Amniotic stem cell (primary cell): ENCODE measurements at places on chromosomes 12 and 14.
A peak's percentile ranks its signal among the peaks of the same experiment; 100 is the strongest.

- no peak for DNase-seq
These were observed 79.4 kb downstream of the FBXL14 start for GRCh38 chr12:1515010-1515409.

GRCh38 chr12:45406988-45407850, 191.3 kb downstream of the ANO6 start:
- DNase-seq: no peak

GRCh38 chr12:109568486-109568885, 4.8 kb downstream of the MMAB start:
- DNase-seq: no peak

DNA sequence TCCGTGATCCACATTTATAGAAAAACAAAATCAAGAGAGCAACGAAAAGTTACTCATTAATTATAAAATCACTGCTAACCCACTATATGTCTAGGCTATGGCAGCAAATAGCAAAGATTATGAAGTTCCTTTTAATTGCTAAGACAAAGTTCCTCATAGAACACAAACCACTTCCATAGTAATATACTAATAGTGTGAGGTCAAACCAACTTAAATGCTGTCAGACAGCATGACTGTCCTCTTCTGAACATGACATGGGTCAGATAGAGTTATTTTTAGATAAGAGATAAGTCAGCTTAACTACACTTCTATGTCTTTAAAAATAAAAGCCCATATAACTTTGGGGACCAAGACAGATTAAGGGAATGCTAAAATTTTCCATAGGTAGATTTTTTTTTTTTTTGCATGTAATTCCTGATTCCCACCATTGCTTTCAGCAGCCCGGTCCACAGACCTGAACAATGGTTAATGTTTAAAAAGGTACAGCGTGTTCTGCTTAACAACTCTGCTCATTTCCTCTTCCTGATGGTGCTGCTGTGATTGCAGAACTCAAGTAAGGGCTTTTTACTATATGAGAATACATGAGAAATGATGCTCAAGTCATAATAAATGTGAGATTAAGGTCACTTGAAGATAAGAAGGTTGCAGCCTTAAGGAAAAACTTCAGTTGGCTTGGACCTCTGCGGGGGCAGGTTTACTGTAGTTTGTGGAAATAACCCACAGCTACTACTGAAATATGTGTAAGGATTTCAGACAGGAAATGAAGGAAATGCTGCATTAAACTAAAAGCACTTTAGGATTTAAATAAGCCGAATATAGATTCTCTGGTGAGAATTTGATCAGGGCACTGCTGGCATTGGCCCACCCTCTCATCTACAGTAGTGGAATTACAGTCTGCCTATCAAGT, 37.7 kb upstream of the DUSP6 start:
- no peak for DNase-seq

DNA sequence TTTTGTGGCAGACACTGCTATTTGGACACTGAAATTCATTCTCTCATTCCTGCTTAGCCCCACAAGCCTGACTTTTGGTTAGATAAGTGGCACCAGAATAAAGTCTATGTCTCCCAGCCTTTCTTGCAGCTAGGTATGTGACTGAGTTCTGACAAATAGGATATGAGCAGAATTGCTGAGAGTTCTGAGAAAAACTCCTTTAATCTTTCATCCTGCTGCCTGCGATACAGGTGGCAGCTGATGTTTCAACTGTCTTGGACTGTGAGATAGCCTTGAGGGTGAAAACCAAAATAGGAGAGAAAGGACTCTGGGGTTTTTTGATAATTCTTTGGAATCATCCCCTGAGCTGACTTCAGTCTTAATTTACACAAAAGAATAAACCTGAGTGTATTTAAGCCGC, 55.8 kb downstream of the MBIP start:
- no peak for DNase-seq

GRCh38 chr12:7060353-7060954, at the start of gene C1S:
TSS of gene C1S (plus strand) at chr12:7060718. CDS start at chr12:7061913, 1,195 bp downstream.
- peak; percentile 94 for DNase-seq

DNA sequence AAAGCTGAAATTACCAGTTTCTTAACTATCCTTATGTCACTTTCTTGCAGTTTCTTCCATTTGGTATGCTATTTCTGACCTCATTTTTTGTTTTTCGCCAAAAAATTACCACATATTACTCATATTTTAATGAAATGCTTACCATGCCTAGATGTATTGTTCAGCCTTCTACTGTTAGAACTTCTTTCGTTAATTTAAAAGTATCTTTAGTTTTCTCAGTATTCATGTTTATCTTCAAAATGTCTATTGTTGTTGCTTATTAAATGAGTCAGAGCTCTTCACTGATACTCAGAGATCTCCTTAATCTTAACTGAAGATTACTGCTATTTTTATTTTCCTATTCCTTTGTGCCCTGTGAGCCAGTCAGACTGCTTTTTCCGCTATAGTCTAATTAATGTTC, 20.5 kb downstream of the RAP1B start:
- no peak for DNase-seq

- no peak for DNase-seq
These were observed 27.4 kb upstream of the TMCC3 start for GRCh38 chr12:94677778-94678177.

- no peak for DNase-seq
These were observed 1.7 kb upstream of the IL26 start for GRCh38 chr12:68227356-68227755.

GRCh38 chr14:30874999-30875787, 834 bp downstream of the COCH start:
- DNase-seq: no peak

DNA sequence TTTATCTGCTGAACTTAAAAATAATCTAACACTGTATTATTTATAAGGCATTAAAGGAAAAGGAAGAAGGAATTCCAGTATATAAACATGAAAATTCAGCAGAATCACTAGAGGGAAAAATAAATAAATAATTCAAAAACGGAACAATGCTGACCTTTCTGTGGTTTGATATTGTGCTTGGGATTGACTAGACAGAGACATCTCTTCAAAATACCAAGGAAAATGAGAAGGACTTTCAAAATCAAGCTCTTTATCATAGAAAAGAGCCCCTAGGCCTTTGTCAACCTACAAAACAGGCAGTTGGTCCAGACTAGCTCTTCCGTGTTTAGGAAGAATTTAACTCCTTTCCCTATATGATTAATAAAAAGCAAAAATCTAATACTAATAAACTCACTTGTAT, 6.3 kb upstream of the FLRT2 start:
- DNase-seq: no peak

- DNase-seq: no peak
These were observed 23.3 kb downstream of the GABARAPL1 start for GRCh38 chr12:10235761-10236631.

GRCh38 chr14:68633131-68633991, 159.5 kb downstream of the ZFP36L1 start:
- DNase-seq: no peak

GRCh38 chr14:100468557-100468956, 118.7 kb downstream of the BEGAIN start:
- DNase-seq: no peak
